Kasumi-1 (cell line): ENCODE measurements at places on chromosomes 7 and 10.
A peak's percentile ranks its signal among the peaks of the same experiment; 100 is the strongest.

DNA sequence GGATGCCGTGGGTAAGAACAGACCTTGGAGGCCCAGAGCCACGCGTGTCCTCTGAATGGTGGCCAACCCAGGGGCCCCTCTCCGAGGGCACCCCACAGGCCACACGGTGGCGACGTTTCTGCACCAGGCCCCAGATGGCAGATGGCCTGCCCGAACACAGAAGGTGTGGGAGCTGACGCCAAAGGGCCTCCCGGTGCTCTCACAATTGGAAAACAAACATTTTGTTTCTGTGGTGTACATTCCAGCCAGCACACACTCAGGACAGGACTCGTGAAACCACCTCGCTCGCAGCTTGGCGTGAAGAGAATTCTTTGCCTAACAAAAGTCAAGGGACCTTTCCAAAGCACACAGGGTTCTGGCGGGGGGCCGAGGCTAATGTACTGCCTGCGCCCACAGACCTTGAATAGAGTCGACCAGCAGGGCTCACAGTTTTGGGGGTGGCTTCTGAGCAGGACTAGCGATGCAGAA lies 112.1 kb downstream of the FAM53B start:
- peak; percentile 30 for DNase-seq

- no peak for DNase-seq
Measured at GRCh38 chr7:2101630-2102374, 130.9 kb downstream of the MAD1L1 start.

DNA sequence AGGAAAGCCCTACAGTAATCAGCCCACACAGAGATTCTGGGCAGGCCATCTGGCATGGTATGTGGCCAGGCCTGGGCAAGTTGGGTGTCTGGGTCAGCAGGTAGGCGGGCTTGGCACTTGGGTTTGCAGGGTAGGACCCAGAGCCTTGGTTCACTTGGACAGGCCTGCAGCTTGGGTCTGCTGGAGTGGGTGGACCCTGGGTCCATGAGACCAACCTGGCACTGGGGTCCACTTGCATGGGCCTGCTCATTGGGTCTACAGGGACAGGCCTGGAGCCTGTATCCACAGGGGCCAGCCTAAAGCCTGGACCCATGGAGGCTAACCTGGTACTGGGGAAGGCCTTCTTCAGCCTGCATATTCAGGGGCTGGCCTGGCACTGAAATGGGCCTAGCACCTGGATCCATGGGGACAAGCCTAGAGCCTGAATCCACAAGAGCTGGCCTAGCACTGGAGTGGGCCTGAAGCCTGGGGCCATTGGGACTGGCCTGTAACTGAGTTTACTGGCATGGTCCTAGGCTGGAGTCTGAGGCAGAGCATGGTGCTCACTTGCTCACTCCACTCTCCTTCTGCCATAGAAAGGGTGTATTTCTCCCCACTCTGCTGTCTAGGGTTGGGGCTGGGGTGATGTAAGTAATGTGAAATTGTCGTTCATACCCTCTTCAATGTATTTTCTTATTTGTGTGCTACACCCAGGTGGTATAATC lies 315.0 kb downstream of the AHR start:
- DNase-seq = no peak

DNA sequence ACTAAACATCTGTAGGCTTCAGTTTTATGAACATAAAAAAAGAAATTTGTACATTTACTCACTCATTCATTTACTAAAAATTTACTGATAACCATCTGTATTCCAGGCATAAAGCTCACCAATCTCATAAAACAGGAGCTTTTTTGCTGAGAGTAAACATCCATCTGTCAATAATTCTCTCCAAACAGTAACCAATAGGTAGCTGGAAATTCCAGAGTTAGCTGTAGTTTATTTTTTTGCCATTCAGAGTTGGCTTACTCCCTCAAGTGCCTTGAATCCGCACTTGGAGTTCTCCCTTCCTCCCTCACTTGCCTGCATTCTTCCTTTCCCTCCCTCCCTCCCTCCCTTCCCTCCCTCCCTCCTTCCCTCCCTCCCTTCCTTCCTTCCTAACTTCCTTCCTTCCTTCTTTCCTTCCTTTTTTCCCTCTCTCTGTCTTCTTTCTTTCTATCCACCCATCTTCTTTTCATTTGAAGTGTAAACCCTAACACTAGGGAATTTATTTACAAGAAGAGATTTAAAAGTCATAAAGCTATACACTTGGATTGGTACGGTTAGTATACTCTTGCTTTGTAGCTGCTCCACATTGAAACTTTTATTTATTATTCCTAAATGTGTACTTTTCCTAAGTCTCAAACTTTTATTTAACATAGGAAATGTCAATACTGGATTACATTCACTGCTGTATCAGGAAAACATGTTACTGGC lies 44.6 kb upstream of the BICC1 start:
- no peak for DNase-seq

GRCh38 chr7:132830941-132831340 lies 250.9 kb downstream of the CHCHD3 start:
- no peak for DNase-seq

DNA sequence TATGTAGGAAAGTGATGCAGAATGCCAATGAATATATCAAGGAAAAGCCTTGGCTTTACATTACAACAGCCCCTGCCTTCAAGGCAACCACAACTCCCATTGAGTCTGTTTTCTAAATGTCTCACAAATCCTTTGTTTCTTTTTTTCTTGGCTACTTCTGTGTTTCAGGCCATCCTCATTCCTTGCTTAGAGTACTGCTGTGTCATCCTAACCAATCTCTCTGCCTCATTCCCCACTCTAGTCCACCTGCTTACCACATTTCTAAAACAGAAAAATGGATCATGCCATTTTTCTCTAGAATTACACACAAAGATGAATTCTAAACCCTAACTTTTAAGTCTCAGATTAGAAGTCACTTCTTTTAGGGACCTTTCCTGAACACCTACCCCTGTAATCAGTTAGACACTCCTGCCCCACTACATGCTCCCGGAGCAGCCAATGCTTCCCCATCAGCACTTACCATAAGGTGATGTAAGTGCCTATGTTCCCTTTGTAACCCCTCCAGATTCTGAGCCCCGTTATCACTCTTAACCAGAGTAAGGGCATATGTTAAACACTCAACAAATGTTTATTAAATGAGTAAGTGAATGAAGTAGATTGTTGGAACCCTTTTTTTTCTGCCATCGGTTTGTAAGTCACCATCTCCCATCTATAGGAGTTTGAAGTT lies 2.8 kb downstream of the BORCS7 start:
- DNase-seq = no peak

- no peak for DNase-seq
Measured at GRCh38 chr10:69641261-69641980, 11.4 kb downstream of the FAM241B start.

- no peak for DNase-seq
Measured at GRCh38 chr10:89867964-89868363, 166.6 kb downstream of the KIF20B start.

DNA sequence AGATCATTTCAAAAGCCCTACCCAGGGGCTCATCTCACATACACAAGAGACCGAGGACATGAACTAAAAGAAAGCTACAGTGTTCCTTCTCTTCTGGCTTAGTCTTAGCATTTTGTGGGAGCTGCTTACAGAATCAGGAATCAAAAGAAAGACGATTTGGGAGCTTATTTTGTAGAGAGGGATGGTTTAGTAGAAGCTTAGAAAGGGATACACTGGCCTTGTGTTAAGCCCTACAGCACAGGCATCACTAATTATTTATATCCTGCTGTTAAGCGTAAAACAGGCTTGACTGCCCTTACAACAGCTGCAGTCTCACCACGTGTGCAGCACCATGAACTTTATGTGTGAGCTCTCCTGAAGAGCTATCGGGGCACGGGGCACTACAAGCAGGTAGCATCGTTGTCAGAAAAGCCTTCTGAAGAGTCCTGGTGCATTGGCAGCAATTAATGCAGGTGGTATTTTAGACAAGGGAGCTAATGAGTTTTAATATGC lies 798.3 kb downstream of the NXPH1 start:
- no peak for DNase-seq

- peak; percentile 28 for DNase-seq
Measured at GRCh38 chr10:62248465-62248864, 20.2 kb downstream of the RTKN2 start.

DNA sequence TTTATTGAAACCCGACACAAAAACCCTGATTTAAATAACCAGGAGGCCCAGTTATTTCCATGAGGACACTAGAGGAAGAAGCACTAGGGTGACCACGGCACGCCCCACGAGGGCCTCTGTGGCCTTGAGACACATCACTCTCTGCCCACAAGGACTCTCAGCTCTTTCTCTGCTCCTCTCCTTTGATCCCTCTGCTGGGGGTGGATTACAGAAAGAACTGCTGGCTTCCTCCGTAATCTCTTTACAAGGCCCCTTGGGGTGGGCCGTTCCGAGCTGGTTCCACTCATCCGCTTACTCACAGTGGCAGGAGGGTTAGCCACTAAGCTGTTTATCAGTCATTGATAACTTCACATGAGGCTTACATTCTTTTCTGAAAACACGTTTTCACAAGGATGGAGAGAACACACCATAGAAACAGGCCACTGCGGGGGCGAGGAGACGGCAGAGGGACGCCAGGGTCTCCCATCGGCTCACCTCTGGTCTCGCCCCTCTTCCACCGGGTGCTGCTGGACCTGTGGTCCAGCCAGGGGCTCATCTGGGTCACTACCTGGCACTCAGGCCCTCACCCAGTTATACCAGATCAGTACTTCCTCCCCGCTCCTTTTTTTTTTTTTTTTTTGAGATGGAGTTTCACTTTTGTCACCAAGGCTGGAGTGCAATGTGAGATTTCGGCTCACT lies 17.6 kb upstream of the PFKFB3 start:
- DNase-seq = no peak

GRCh38 chr7:6093375-6093774 lies 62.2 kb downstream of the ANKRD61 start:
- DNase-seq = no peak

- DNase-seq = no peak
Measured at GRCh38 chr7:53672681-53673080, 637.2 kb downstream of the POM121L12 start.

- no peak for DNase-seq
Measured at GRCh38 chr10:60872451-60872850, 71.5 kb downstream of the RHOBTB1 start.

- no peak for DNase-seq
Measured at GRCh38 chr7:17932770-17933169, 7.5 kb downstream of the SNX13 start.

DNA sequence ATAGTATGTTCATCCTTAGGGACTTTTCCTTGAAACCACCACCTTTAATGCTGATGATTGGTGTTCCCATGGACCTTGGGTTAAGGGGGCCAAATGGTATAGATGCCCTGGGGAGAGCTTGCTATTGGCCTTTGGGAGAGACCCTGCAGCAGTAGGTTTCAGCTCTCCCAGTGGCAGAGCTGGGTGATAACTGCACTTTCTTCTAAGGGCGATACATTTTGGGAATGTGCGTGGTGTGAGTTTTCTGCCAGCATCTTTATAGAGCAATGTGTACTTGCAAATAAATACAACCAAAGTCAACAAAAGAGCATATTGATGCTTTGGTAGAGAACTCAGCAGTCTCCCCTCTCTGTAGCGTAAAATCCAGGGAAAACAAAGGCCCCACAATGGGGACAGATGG lies 404.1 kb downstream of the PAXIP1 start:
- no peak for DNase-seq

DNA sequence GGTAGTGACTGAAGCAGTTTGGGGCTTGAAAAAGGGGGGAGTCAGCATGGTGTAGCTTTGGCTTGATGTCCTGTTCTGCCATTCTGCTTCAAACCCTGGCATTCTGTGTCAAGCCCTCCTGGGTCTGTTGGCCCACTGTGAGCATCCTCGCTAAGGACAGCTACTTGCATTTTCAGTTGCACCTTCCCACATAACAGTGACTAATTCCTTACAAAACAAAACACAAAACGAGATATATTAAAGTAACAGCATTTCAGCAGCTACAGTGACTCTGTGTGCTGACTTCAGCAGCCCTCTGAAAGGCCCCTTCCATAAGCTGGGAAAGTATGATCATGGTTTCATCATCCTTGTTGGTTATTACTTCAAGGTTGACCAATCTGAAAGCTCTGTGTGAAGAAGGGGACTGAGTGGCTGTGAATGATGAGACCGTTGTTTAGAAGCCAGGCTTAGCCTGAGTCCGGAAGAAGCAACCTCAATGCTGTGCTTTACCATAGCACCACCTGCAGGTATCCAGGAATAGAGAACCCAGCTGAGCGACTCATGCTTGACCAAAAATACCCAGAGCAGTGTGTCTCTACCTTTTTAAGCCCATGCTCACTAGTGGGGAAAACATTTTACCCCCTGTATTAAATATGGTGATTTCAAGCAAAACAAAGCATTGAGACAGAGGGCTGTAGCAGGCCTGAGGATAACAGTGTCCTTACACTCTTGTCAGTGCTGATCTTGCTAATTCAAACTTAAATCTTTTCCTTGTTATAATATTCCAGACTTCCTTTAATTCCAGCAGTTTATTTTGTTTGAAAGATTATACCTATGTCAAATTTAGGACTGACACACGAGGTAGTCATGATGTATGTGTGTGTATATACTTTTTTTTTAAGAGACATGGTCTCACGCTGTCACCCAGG lies 42.6 kb upstream of the CC2D2B start:
- peak; percentile 87 for DNase-seq

- no peak for DNase-seq
Measured at GRCh38 chr7:31647511-31647910, 39.5 kb upstream of the PPP1R17 start.

GRCh38 chr7:21135437-21135836 lies 292.4 kb upstream of the SP4 start:
- DNase-seq = no peak

DNA sequence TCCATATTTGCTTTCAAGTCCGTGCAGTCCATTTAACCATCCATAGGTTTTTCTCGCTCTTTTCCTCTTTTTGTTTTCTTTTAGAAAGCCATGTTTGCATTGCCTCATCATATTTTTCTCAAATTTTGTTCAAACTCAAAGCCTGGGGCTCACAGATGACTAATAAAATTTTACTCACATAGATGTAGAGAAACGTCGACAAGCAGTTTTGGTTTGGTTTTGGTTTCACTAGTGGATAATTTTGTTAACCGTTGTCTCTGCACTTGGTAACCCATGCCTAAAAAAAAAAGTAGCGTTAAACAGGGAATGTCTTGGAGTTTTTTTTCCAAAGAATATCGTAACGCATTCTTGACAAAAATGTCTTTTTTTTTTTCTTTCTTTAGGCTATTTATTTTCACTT lies 344.2 kb upstream of the GALNT17 start:
- DNase-seq = no peak

GRCh38 chr10:11796474-11796873 lies 26.7 kb upstream of the PROSER2 start:
- no peak for DNase-seq

DNA sequence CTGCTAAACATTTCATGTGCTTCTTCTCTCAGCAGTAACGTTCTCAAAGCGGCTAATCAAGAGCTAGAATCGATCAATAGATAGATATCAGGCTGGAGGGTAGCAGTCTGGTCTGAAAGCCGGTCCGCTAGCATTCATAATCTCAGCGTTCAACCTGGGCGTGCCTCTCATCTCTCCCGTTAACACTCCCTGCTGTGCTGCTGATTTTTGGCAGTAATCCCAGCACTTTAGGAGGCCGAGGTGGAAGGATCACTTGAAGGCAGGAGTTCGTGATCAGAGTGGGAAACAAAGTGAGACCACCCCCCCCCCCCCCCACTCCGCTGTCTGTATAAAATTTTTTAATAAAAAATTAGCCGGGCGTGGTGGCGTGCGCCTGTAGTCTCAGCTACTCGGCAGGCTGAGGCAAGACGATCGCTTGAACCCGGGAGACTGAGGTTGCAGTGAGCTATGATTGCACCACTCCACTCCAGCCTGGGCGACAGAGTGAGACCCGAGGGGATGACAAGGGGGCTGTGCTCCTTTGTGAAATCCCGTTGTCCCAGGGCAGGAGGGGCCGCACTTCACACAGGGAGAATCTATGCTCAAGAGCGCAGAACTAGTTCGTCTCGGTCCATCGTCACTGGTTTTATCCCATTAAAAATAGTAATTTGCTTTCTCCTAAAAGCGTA lies 624 bp upstream of the CEP55 start:
- DNase-seq = peak; percentile 41
